Activated CD4-positive, alpha-beta T cell treated with anti-CD3 and anti-CD28 coated beads for 36 hours (primary cell): ENCODE measurements at places on chromosomes 11 and 22. TPM values are rescaled to one million over a fixed set of nuclear protein-coding genes. Genes with fewer than 3 reads are reported as not detected.
A peak's percentile ranks its signal among the peaks of the same experiment; 100 is the strongest.

The PNPLA5 gene
- total RNA-seq, result not detected

DNA sequence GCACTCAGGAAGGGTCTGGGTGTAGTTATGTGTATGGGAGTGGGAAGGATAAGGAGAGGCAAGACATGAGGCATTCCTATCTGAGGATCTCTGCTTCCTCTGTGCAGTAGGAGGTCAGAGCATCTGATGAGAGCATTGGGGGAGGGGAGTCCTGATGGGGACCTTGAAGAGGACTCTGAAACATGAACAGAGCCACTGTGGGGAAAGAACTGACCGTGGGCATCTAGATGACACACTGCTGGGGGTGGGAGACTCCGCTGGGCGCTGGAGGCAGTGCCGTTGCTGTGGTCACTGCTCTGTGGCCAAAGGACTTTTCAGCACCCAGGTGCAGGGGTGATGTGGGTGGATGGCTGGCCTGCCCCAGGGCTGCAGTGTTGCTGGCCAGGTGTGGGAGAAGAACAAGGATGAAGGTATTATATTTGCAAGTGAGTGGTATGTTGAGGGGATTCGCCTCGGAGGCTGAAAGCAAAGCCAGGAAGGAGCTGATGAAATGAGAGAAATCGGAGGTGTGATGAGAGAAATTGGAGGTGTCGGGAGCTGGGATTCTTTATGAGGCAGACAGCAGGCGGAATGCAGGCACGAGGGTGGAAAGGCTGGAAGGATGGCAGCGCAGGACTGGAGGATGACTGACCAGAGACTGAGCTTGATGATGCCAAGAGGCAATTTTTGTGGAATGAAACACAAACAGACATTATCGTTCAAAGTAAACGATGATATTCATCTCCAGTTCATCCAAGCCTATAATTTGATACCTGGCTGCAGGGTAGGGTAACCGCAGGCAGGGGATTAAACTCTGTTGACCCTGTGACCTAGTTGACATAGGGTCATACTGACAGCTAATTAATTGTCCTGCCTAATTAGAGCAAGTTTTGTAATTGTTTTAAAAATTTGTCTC, 19.4 kb upstream of the TMPRSS4 start:
- no peak for DNase-seq
- H3K27me3 ChIP-seq, result peaks cover 5% of the 10 kb centered on the region
- H3K4me1 ChIP-seq, result peaks cover 9% of the 10 kb centered on the region
- H3K27ac ChIP-seq, result no peak overlapping the region
- no peak overlapping the region for H3K4me3 ChIP-seq
- H3K36me3 ChIP-seq, result no peaks in the 10 kb centered on the region

DNA sequence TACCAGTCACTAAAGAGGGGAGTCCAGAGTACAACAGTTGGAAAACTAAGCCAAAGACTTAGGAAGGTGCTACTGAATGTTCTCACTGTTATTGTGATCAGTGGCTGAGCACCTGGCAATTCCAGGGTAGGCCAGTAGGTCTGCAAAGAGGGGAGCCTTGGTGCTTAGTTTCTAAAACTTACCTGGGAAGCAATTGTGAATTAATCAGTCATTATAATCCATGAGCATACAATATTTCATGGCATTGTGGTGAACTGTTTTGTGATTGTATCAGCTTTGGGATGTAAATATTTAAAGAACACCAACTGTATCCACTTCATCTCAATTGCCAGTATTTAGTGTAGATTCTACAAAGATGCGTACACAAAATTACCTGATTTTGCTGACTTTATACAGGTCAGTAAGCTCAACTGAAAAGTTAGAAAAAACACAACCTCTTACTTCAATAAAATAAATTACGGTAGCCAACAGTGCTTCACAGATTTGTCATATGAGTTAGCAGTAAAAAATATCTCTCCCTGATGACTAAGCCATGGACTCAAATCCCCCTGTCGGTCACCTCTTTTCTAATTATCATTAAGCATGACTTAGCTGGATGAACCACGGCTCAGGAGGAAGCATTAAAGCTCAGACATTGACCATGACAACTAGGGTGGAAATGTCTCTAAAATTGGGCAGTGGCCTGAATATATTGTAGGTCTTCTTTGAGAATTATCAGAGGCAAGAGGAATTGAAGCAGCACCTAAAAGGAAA, 30.8 kb upstream of the SORL1 start:
- H3K4me1 ChIP-seq, result peaks cover 73% of the 10 kb centered on the region
- H3K4me3 ChIP-seq, result no peak overlapping the region
- DNase-seq, result no peak
- H3K27ac ChIP-seq, result no peak overlapping the region

The C11orf91 gene
- not detected for total RNA-seq

GRCh38 chr22:18044548-18045271, 20.3 kb upstream of the MICAL3 start:
- no peak overlapping the region for H3K27ac ChIP-seq
- peaks cover 2% of the 10 kb centered on the region for H3K27me3 ChIP-seq
- no peak for DNase-seq
- H3K4me3 ChIP-seq, result no peak overlapping the region
- H3K4me1 ChIP-seq, result no peaks in the 10 kb centered on the region

DNA sequence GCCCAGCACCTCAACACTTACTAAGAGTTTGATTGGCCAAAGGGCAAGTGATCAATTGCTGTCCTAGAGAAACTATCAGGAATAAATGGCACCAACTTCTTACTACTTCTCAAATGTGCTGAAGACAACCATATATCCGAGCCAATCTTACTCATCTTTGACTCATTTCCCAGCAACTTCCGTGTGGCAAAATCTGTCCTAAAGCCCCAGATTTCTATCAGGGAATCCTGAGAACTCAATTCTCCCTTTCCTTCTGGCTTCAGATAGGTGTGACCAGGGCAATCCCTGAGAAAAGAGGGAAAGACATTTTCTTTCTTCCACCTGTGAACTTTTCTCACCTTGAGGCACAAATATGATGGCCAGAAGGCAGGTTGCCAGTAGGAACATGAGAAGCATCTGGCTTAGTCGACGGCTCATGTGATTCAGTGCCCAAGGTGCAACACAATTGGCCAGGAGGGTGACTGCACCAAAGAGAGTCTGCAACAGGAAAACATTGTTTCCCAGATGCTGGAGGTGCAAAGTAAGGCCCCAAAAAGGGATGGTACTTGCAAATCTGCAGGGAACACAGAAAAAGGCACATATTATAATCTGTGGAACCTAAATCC, 21.8 kb upstream of the SLC22A24 start:
- no peak overlapping the region for H3K27ac ChIP-seq
- H3K27me3 ChIP-seq, result peaks cover 61% of the 10 kb centered on the region
- H3K4me1 ChIP-seq, result no peaks in the 10 kb centered on the region
- DNase-seq, result no peak
- H3K4me3 ChIP-seq, result no peak overlapping the region

GRCh38 chr11:123519055-123519796, 89.2 kb downstream of the GRAMD1B start:
- no peaks in the 10 kb centered on the region for H3K27me3 ChIP-seq
- peaks cover 15% of the 10 kb centered on the region for H3K4me1 ChIP-seq
- no peak overlapping the region for H3K4me3 ChIP-seq
- DNase-seq, result no peak
- no peak overlapping the region for H3K27ac ChIP-seq

The FGF3 gene
- not detected for total RNA-seq

GRCh38 chr11:115624065-115624464, 119.8 kb upstream of the CADM1 start:
- H3K4me3 ChIP-seq, result no peak overlapping the region
- H3K4me1 ChIP-seq, result no peaks in the 10 kb centered on the region
- H3K27ac ChIP-seq, result no peak overlapping the region
- peaks cover 2% of the 10 kb centered on the region for H3K27me3 ChIP-seq
- no peak for DNase-seq

DNA sequence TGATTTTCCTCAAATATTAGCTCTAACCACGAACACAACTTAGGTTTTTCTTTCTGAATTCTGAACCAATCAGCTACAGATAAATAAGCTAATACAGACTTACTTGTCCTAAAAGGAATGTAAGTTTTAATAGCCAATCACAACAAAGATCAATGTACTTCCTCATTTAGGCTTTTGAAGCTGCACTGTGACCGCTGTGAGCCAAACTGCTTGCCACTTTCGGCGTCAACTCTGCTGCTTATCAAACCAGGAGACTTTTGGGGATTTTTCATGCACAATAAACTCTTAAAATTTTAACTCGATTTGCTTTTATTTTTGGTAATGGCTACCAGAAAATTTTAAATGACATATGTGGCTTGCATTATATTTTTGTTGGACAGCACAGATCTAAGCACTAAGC, 92.5 kb downstream of the TMPRSS5 start:
- DNase-seq, result no peak
- no peak overlapping the region for H3K4me3 ChIP-seq
- H3K4me1 ChIP-seq, result no peaks in the 10 kb centered on the region
- peaks cover 8% of the 10 kb centered on the region for H3K27me3 ChIP-seq
- H3K27ac ChIP-seq, result no peak overlapping the region
- H3K36me3 ChIP-seq, result no peaks in the 10 kb centered on the region

The RIC8A gene
- 104 TPM for total RNA-seq

The CDC45 gene
- 111 TPM for total RNA-seq

DNA sequence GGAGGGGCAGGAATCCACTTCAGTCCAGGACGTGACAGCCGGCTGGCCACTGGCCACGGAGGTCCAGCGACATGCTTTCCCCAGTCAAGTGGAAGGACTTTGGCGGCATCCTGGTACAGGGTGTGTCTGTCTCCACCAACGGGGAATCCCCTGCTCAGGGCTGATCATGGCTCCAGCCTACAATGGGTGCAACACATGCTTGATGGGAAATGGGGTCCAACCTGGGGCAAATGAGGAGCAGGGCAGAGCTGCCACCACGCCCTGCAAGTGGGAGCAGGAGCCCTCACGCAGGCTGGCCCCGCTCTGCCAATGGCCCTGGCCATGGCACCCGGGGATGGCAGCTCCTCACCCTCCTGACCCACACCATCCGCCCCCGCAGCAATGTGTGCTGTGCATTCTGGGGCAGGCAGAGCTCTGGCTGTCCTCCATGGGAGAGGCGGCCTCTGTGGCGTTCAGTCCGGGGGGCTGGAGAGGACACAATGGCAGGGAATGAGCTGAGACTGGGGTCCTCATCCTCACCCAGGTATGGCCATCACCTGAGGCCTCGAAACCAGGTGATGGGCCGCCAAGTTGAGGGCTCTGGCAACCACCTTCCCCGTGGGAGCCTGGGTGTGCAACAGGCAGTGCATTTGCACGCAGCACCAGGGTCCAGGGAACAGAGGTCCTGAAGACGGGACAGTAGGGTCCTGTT, 5.8 kb upstream of the SEPTIN5 start:
- H3K36me3 ChIP-seq, result no peaks in the 10 kb centered on the region
- no peak overlapping the region for H3K4me3 ChIP-seq
- no peak for DNase-seq

GRCh38 chr11:16881074-16881709, 133.0 kb downstream of the PLEKHA7 start:
- H3K36me3 ChIP-seq, result no peaks in the 10 kb centered on the region
- no peak for DNase-seq
- H3K4me1 ChIP-seq, result peaks cover 4% of the 10 kb centered on the region
- H3K27ac ChIP-seq, result no peak overlapping the region
- H3K27me3 ChIP-seq, result peaks cover 2% of the 10 kb centered on the region

The POLR3H gene
- total RNA-seq, result 24.6 TPM

- peak; percentile 51 for DNase-seq
- H3K27me3 ChIP-seq, result no peaks in the 10 kb centered on the region
- H3K4me1 ChIP-seq, result peaks cover 8% of the 10 kb centered on the region
- H3K27ac ChIP-seq, result no peak overlapping the region
- peaks cover 2% of the 10 kb centered on the region for H3K36me3 ChIP-seq
These were observed 60.2 kb downstream of the BRD1 start for GRCh38 chr22:49767355-49768062.

GRCh38 chr22:36180038-36180880, 19.7 kb upstream of the APOL3 start:
- peaks cover 10% of the 10 kb centered on the region for H3K4me1 ChIP-seq
- peaks cover 2% of the 10 kb centered on the region for H3K36me3 ChIP-seq
- no peak overlapping the region for H3K4me3 ChIP-seq
- peak; percentile 92 for DNase-seq
- no peak overlapping the region for H3K27ac ChIP-seq
- no peaks in the 10 kb centered on the region for H3K27me3 ChIP-seq

DNA sequence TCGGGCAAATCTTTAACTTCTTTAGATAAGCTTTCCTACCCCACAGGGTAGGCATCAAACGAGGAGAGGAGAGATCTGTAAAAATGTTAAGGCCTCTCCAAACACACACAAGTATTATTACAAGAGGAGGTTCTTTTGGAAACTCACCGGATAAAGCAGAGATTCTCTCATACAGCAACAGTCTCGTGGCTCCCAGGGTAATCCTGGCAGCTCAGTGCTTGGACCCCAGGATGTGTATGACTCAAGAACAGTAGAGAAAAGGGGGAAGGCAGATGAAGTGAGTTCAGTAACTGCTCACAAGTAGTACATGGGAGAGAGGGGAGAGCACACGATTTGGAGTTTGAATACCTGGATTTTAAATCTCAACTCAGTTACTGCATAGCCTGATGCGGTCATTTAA, 120.9 kb downstream of the FEZ1 start:
- DNase-seq, result no peak
- H3K27me3 ChIP-seq, result peaks cover 27% of the 10 kb centered on the region
- H3K27ac ChIP-seq, result no peak overlapping the region
- no peaks in the 10 kb centered on the region for H3K36me3 ChIP-seq

The HEPHL1 gene
- not detected for total RNA-seq

- peaks cover 2% of the 10 kb centered on the region for H3K36me3 ChIP-seq
- H3K4me1 ChIP-seq, result peaks cover 30% of the 10 kb centered on the region
- H3K27ac ChIP-seq, result no peak overlapping the region
- H3K27me3 ChIP-seq, result no peaks in the 10 kb centered on the region
- no peak overlapping the region for H3K4me3 ChIP-seq
These were observed 25.6 kb downstream of the OR2AG2 start for GRCh38 chr11:6746086-6746618.

GRCh38 chr11:67538306-67538705, 15.1 kb upstream of the CABP2 start:
- H3K36me3 ChIP-seq, result peaks cover 4% of the 10 kb centered on the region
- H3K4me3 ChIP-seq, result no peak overlapping the region
- no peaks in the 10 kb centered on the region for H3K4me1 ChIP-seq
- no peak overlapping the region for H3K27ac ChIP-seq

DNA sequence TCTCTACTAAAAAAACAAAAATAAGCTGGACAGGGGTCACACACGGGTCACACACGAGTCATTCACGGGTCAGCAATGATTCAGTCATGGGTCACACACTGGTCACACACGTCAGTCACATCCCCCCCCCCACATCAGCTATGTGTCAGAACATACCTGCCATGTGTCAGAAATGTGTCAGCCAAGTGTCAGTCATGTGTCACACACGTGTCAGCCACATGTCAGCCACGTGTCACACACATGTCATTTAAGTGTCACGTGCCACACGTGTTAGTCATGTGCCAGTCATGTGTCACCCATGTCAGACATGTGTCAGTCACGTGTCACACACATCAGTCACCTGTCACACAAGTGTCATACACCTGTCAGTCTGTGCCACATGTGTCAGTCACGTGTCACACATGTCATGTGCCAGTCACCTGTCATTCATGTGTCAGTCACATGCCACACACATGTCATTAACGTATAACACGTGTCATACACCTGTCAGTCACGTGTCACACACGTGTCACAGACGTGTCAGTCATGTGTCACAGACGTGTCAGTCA, 28.7 kb upstream of the MMP20 start:
- H3K36me3 ChIP-seq, result no peaks in the 10 kb centered on the region
- peak; percentile 8 for DNase-seq
- H3K27ac ChIP-seq, result no peak overlapping the region
- no peak overlapping the region for H3K4me3 ChIP-seq

The PKNOX2 gene
- not detected for total RNA-seq
